A549 treated with CORT108297 at 1 μM for 4 hours (cell line): ENCODE measurements at places on chromosomes 5 and 9. TPM values are rescaled to one million over a fixed set of nuclear protein-coding genes. Genes with fewer than 3 reads are reported as not detected.

Gene TLX3
- not detected in 5 replicates for total RNA-seq

Gene TERT
- 1.3 to 3.6 TPM (median 2.7 TPM) in 5 replicates for total RNA-seq

Gene CCNO
- 5.2 to 9.9 TPM (median 9.5 TPM) in 5 replicates for total RNA-seq

Gene C7
- not detected in 5 replicates for total RNA-seq

Gene OLFML2A
- 16.2 to 24.8 TPM (median 20.4 TPM) in 5 replicates for total RNA-seq

Gene JAKMIP2
- not detected in 5 replicates for total RNA-seq

Gene TRIM14
- total RNA-seq = 10.6 to 13.9 TPM (median 13.2 TPM) in 5 replicates

Gene GNAQ
- 14.0 to 17.8 TPM (median 16.7 TPM) in 5 replicates for total RNA-seq

Gene STOML2
- 211 to 268 TPM (median 252 TPM) in 5 replicates for total RNA-seq

Gene CLTA
- total RNA-seq = 335 to 441 TPM (median 388 TPM) in 5 replicates

Gene INVS
- total RNA-seq = 8.4 to 11.1 TPM (median 10.4 TPM) in 5 replicates

Gene PGM5
- total RNA-seq = 0.09 TPM in 1 of 5 replicates, not detected in the others

Gene LMBRD2
- 1.3 to 2.5 TPM (median 1.7 TPM) in 5 replicates for total RNA-seq

Gene ORM2
- not detected in 5 replicates for total RNA-seq

Gene DMRT3
- not detected in 5 replicates for total RNA-seq

Gene RNF183
- 0.15 TPM in 1 of 5 replicates, not detected in the others for total RNA-seq

Gene DDX4
- not detected in 5 replicates for total RNA-seq

Gene F2RL2
- total RNA-seq = 3.8 to 4.8 TPM (median 4.3 TPM) in 5 replicates

Gene URM1
- 65.5 to 89.4 TPM (median 85.3 TPM) in 5 replicates for total RNA-seq

Gene PCDHGB5
- total RNA-seq = 2.1 to 2.6 TPM (median 2.4 TPM) in 5 replicates

Gene FSTL4
- total RNA-seq = 3.1 to 4.5 TPM (median 3.7 TPM) in 5 replicates

Gene SLC45A2
- total RNA-seq = 0.05 TPM in 1 of 5 replicates, not detected in the others

Gene AGXT2
- not detected in 5 replicates for total RNA-seq

Gene FBN2
- total RNA-seq = 11.7 to 19.7 TPM (median 17.5 TPM) in 5 replicates

Gene TTC23L
- total RNA-seq = 0.13 to 0.70 TPM (median 0.23 TPM) in 3 of 5 replicates, not detected in the others

Gene KIAA0825
- 0.42 to 0.58 TPM (median 0.51 TPM) in 5 replicates for total RNA-seq

Gene SEMA6A
- total RNA-seq = 0.03 to 0.39 TPM (median 0.13 TPM) in 5 replicates
